ENCODE measurements at places on chromosomes 12 and 14. TPM values are rescaled to one million over a fixed set of nuclear protein-coding genes. Genes with fewer than 3 reads are reported as not detected.
A peak's percentile ranks its signal among the peaks of the same experiment; 100 is the strongest.

Gene KRT83
- total RNA-seq: not detected

Gene BEST3
- total RNA-seq: not detected

GRCh38 chr12:8504351-8504750, 9.0 kb upstream of the CLEC4D start:
- no peak for DNase-seq

- DNase-seq: no peak
These were observed 25.7 kb downstream of the CNOT2 start for GRCh38 chr12:70268972-70269371.

- DNase-seq: no peak
These were observed 13.7 kb downstream of the TRHDE start for GRCh38 chr12:72285861-72286260.

- DNase-seq: no peak
These were observed 13.4 kb upstream of the CELA1 start for GRCh38 chr12:51359851-51360250.

Gene MGAT4C
- 2.2 TPM for total RNA-seq

Gene CLEC14A
- total RNA-seq: 0.09 TPM

GRCh38 chr14:101070540-101071492, 167.3 kb upstream of the RTL1 start:
- DNase-seq: peak; percentile 4

Gene PPP2R3C
- 33.8 TPM for total RNA-seq

DNA sequence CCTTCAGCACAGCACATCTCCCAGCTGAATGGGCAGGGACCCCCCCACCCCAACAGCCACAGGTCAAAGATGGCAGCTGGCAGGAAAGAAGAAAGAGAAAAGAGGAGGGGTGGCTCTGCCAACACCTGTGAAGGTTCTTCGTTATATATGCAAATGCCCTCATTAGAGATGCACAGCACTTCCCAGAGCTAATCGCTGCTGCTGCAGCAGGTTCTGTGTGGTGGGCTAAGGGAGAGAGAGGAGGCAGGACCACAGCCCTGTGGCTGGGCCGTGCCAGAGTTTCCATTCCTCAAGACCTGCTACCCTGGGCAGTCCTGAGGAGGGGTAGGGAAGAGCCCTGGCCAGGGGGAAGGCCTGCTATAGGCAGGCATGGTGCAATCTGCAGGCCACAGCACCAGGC, 28.7 kb downstream of the SMUG1 start:
- DNase-seq: no peak

GRCh38 chr12:89345830-89346740, 6.2 kb downstream of the DUSP6 start:
- peak; percentile 73 for DNase-seq

- DNase-seq: no peak
These were observed 68.6 kb downstream of the HMGA2 start for GRCh38 chr12:65892841-65893251.

Gene NPFF
- 0.57 TPM for total RNA-seq

Gene KRT5
- total RNA-seq: not detected

- no peak for DNase-seq
These were observed 75.4 kb upstream of the KCNJ8 start for GRCh38 chr12:21849878-21850277.

- no peak for DNase-seq
These were observed 276.5 kb upstream of the NPAS3 start for GRCh38 chr14:32662211-32662610.

GRCh38 chr14:64937171-64937820, 5.2 kb downstream of the GPX2 start:
- no peak for DNase-seq

DNA sequence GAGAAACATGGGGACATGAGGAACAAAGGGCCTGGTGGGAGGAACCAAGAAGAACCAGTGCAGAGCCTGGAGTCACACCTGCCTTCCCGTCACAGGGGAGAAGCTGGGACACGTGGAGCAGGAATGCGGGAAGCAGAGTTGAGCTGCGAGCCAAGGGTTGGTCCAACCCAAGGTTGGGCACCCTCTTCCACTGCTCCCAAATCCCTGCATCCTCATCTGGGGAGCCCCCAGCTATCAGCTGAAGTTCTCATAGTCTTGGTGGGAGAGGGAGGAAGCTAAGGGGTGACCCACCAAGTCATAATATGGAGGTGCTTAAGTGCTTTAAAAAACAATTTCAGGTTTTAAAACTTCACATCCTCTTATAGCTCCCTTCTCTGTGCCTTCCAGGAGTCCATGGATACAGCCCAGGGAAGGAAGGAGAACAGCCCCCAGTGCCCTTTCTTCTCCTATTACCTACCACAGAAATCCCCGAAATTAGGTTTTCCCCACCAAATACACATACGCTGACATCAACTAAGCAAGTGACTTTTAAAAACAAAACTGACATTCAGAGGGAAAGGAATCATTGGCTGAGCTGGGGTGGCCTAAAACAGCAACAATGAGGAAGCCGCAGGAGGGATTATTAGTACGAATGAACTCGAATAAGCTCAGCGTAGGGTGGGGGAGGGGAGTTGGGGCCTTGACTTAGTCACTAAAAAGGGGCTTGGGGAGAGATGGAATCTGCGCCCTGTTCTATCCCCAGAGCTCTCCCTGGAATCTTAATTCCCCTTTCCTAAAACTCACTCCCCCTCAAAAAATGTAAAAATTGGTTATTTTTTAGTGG, 4.5 kb downstream of the MYL6 start:
- no peak for DNase-seq

Gene SSTR1
- total RNA-seq: 1.9 TPM

- peak; percentile 26 for DNase-seq
These were observed 556 bp downstream of the MTHFD1 start for GRCh38 chr14:64388533-64389285.

- DNase-seq: peak; percentile 47
These were observed 24.9 kb downstream of the DGLUCY start for GRCh38 chr14:91138511-91139359.

DNA sequence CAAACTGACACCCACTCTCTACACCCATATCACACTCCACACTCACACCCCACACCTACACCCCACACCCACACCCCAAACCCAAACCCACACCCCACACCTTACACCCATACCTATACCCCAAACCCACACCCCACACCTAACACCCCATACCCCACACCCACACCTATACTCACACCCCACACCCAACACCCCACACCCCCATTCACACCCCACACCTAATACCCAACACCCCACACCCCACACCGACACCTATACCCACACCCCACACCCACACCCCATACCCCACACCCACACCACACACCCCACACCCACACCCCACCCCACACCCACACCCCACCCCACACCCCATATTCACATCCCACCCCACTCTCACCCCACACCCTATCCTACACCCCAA, 38.5 kb downstream of the TMEM120B start:
- no peak for DNase-seq

Gene ACVRL1
- total RNA-seq: 0.64 TPM

GRCh38 chr14:23302290-23303225, at the start of gene PPP1R3E:
PPP1R3E (minus strand) TSS chr14:23302859; CDS start chr14:23302576, 283 bp downstream.
- peak; percentile 65 for DNase-seq

Gene CLSTN3
- total RNA-seq: 23.7 TPM

Gene GDF11
- total RNA-seq: 20.7 TPM

DNA sequence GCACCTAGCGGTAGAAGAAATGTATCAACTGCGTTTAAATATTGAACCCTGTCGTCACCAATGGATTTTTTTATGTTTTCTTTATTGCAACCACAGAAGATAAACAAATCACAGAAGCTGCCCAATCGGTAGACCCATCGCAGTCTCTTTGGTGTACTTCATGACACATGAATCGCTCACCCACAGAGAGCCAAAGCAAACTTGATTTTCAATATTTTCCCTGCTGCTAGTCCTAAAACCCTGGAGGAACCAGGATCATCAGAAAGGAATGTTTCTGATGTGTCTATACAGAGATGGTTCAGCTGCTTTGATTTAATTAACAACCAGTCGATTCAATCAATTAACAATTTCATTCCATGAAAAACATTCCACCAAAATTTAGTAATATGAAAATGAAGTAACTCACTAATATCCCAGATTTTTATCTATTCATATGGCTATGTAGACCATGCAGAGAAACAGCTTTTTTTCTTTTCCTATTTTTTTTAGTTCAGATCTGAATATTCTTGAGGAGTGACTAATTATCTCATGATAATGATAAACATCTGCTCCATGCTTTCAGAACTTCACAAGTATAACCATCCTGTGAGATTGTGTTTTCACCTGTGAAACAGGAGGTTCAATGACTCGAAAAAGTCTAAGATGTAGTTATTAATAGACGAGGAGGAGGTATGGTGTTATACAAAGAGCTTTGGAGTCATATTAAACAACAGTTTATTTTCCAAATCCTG, 46.1 kb downstream of the DIO2 start:
- no peak for DNase-seq

GRCh38 chr12:53180220-53180930, at the start of the genes CSAD and ZNF740:
CSAD (minus strand) TSS chr12:53180925; CDS start chr12:53173470, 7,455 bp downstream.
ZNF740 (plus strand) TSS chr12:53180722; CDS start chr12:53181984, 1,262 bp downstream.
- DNase-seq: peak; percentile 96

DNA sequence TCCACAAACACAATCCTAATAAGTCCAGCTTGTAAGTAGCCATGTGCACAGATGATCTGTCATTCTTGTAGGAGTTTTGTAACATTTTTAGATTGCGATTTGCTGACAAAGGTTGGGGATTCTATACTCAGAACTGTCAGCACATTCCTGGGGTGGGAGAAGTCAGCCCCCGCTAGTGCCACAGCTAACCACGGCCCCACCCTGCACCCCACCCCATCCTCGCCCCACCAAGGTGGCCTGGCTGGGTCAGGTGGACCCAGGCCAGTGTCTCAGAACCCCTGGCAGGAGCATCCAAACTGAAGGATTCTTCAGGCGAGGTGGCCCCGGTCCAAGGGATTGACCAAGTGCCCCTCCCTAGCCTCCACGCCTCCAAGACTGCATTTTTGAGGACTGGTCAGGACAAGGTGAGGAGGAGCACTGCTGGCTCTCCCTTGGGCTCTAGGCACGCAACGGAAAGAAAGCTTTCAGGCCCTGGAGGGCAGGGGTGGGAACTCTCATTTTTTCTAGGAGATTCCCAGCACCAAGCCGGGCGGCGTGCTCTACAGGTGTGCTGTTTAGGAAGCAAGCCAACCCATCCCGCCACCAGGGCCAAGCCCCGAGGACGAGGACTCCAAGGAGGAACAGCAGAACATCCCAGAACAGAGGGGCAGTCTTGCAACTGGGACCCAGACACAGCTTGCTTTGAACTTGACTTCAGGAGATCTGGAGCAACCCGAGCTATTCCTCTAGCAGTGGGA, 172.8 kb downstream of the BCL11B start:
- no peak for DNase-seq

- no peak for DNase-seq
These were observed 3.5 kb downstream of the B3GNT4 start for GRCh38 chr12:122206976-122207375.

Gene DIO3
- total RNA-seq: 0.64 TPM

DNA sequence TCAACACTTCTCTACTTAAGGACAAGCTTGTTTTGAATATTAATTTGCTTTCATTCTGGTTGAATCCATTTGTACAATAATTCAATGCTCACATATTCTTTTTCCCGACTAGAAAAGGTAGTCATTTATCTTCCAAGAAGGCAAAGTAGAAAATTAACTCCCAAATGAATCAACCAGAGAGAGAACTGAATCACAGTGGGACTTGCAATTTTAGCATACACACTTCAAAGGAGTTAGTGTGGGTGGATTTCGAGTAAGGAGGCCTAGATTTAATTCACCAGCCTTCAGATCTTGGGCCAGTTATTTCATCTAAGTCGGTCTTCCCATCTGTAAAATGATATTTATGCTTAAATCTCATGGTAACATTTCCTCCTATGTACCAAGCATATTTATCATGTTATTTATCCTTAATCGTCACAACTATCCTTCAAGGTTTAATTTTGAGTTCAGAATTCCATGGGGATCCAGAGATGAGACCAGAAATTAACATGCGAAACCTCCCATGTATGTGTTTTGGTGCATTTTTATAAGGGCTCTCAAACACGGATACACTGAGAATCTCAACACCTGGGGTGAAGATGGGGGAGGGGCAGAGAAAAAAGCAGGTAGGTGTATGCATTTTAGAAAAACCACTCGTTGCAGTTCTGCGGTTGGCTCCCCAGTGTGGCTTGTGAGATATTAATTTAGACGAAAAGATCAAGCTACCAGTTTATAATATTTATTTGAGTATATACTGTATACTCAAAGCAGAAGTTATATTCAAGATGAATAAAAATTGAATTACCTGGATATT, 38.9 kb upstream of the IL22 start:
- no peak for DNase-seq

Gene BBOF1
- total RNA-seq: 0.73 TPM

- DNase-seq: no peak
These were observed 47.3 kb upstream of the SRP54 start for GRCh38 chr14:34935488-34935887.

DNA sequence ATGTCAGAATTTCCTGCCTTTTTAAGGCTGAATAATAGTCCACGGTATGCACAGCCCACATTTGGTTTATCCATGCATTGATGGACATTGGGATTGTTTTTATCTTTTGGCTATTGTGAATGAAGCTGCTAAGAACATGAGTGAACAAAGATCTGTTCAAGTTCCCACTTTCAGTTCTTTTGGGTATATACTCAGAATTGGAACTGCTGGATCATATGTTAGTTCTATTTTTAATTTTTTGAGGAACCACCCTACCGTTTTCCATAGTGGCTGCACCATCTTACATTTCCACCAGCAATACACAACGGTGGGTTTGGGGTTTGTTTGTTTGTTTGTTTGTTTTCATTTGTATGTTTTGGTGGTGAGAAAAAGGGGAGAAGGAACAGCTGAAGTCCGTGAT, 6.4 kb downstream of the GPR68 start:
- DNase-seq: no peak

DNA sequence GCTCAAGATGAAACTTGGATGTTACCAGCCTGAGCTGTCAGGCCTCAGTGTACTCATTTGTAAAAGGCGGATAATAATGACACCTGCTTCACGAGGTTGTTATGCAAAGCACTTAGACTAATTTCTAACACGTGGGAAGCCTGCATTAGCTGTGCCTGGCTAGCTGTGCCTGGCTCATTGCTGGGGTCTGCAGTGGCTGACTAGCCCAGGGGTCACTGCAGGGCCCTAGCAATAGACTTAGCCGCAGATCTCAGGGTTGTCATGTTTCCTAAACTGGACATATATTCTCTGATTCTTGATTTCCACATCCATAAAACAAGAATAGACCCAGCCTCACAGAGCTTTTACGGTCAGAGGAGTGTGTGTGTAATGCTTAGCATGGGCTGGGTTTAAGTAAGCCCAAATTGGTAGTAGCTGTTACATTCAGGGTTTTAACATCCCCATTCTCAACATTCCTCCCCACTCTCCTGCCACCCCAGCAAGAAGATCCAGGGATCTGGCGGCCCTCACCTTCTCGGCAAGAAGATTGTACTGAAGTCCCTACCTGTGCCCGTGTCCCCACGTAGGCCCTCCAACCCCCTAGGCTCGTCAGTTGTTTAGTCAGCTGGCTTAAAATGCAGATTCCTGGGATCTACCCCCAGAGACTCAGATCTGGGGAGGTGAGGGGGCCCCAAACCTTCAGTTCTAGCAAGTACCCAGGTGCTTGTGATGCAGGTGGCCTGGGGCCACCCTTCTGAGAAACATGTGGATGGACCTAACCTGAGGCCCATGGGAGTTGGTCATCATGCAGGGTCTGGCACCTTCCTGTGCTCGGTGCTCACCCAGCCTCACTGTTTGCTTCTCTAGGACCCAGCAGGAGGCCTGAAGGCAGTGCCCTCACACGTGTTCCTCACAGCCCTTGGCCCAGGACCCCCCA, 8.6 kb downstream of the NR4A1 start:
- DNase-seq: no peak

Gene CLEC9A
- total RNA-seq: not detected

Gene NXPH4
- total RNA-seq: 4.9 TPM

Data from WTC11 (cell line).